ENCODE measurements at places on chromosomes 6 and 20. TPM values are rescaled to one million over a fixed set of nuclear protein-coding genes. Genes with fewer than 3 reads are reported as not detected.

SENP6 gene
- total RNA-seq = 107 TPM

DNA sequence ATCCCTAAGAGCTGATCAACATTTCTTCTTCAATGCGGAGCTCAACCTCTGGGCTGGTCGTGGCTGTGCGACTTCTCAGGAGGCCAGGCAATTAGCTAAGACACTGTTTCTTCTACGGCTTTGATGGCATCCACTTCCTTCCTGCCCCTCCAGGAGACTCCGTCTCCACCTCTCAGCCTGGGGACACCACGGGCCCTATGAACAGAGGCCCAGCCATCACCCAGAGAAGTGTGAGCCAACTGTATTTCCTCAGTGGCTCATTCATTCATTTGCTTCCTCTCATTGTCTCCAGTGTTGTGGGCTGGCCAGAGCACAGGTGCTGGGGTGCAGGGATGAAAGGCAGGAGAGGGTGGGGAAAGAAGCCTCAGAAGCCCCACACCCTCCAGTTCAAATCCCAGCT lies 51.8 kb upstream of the APCDD1L start:
- no peak overlapping the region for H3K27ac ChIP-seq
- H3K4me1 ChIP-seq = peaks cover 16% of the 10 kb centered on the region
- H3K4me3 ChIP-seq = no peak overlapping the region
- H3K27me3 ChIP-seq = no peaks in the 10 kb centered on the region
- DNase-seq = peak; percentile 14

DNA sequence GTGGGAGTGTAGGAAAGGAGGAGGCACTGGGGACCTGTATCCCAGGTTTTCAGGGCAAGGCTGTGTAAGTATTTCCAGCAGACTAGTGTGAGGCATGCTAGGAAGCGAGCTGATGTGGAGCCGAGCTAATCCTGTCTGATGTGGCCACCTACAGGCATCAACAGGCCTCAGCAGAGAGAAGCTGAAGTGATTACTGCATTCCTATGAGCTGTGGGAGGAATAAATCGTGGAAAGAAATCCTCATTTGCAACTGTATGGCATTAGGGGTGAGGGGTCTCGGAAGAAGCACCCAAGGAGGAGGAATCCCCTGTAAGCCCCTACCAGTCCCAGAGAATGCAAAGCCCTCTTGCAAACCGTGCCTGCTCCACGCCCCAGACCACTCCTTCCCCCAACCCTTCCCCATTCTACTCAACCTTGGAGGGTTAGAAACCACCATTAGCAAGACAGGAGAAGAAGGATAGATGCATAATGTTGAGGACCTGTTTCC lies 41.6 kb downstream of the C6orf15 start:
- no peak overlapping the region for H3K4me3 ChIP-seq
- no peaks in the 10 kb centered on the region for H3K36me3 ChIP-seq
- peak; percentile 95 for DNase-seq
- H3K27me3 ChIP-seq = no peaks in the 10 kb centered on the region

DNA sequence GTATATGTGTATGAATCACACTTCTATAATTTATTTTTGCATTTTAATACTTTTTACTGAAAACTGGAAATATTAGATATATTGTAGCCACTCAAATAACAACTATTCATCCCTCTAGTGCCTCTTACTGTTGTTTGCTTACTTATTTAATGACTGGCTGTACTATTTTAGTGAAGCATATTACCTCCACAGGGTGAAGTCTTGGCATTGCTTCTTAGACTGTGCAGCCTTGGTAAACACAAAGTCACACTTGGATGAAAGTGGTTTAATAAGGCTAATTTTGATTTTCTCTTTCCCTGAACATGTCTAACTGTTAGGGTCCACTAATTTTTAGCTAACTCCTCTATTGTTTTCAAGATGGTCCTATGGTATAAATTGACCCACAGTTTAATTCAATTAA lies 1043.2 kb upstream of the ADGRB3 start:
- no peak for DNase-seq
- H3K4me3 ChIP-seq = no peak overlapping the region
- H3K27me3 ChIP-seq = no peaks in the 10 kb centered on the region
